Activated T-helper 17 cell treated with anti-CD3 and anti-CD28 coated beads, Interleukin-2, amount 50 U/mL, for 72 hours (primary cell): ENCODE measurements at places on chromosomes 1 and 21. TPM values are rescaled to one million over a fixed set of nuclear protein-coding genes. Genes with fewer than 3 reads are reported as not detected.

- H3K36me3 ChIP-seq = peaks cover 49% of the 10 kb centered on the region
- ATAC-seq = peak; percentile 18
- H3K4me3 ChIP-seq = peak overlapping the region; percentile 96
- peak overlapping the region; percentile 97 for H3K27ac ChIP-seq
- H3K4me1 ChIP-seq = peaks cover 40% of the 10 kb centered on the region
Measured at GRCh38 chr1:40692429-40692895, 958 bp downstream of the NFYC start.

GRCh38 chr1:41513383-41513735, 28.9 kb upstream of the EDN2 start:
- no peak overlapping the region for H3K27ac ChIP-seq
- H3K36me3 ChIP-seq = peaks cover 75% of the 10 kb centered on the region
- no peak for ATAC-seq
- no peaks in the 10 kb centered on the region for H3K4me1 ChIP-seq

DNA sequence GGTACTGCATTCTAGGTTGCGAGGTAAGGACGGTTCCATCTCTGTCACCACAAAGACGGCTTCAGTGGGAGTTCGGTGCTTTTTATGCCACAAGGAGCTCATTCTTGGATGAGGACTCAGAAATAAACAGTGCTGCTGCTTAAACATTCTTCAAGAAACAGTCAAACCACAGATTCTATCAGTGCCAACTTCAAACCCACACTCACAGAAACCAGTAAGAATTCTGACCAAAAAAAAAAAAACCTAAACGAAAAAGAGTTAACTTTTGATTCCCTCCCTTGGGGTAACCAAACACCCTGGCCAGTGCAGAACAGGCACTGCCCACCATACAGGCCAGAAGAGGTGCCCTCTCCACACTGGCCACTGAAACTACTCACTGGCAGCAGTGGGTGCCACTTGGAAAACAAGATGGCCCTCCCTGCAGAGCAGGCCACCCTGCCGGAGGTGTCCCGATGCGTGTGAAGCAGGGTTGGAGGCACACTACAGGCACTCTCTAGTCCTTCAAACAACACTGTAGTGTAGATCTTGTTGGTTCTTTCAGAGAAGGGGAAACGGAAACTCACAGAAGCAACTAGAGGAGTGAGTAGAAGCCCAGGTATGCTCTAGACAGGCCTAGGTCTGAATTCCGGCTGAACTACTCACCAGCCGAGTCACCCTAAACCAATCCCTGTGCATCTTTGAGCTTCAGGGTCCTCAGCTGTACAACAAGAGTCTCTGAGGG, 87.3 kb upstream of the TLR5 start:
- no peaks in the 10 kb centered on the region for H3K36me3 ChIP-seq
- H3K4me1 ChIP-seq = peaks cover 32% of the 10 kb centered on the region
- ATAC-seq = peak; percentile 79
- H3K27ac ChIP-seq = peak overlapping the region; percentile 88
- H3K27me3 ChIP-seq = no peaks in the 10 kb centered on the region
- H3K4me3 ChIP-seq = peak overlapping the region; percentile 70

- H3K27me3 ChIP-seq = peaks cover 12% of the 10 kb centered on the region
- no peaks in the 10 kb centered on the region for H3K36me3 ChIP-seq
- no peak overlapping the region for H3K27ac ChIP-seq
- H3K4me3 ChIP-seq = no peak overlapping the region
- ATAC-seq = no peak
Measured at GRCh38 chr1:30856260-30856790, 52.2 kb downstream of the SDC3 start.

The GJA5 gene
- not detected for total RNA-seq

The HJV gene
- total RNA-seq = not detected
